Endothelial cell of umbilical vein (primary cell): ENCODE measurements at places on chromosomes 3 and 15. TPM values are rescaled to one million over a fixed set of nuclear protein-coding genes. Genes with fewer than 3 reads are reported as not detected.

GOLGA6L10 gene
- polyA plus RNA-seq = 0.73 and 1.2 TPM in 2 replicates

GRCh38 chr3:37075955-37076354 is 82.6 kb downstream of the MLH1 start:
- H3K27ac ChIP-seq = no peak overlapping the region
- H3K4me3 ChIP-seq = no peak overlapping the region
- no peaks in the 10 kb centered on the region for H3K27me3 ChIP-seq
- peaks cover 9% of the 10 kb centered on the region for H3K36me3 ChIP-seq
- no peak for DNase-seq

GRCh38 chr15:74311734-74312444 is 55.6 kb downstream of the CYP11A1 start:
- no peaks in the 10 kb centered on the region for H3K4me1 ChIP-seq
- H3K27ac ChIP-seq = no peak overlapping the region
- H3K36me3 ChIP-seq = no peaks in the 10 kb centered on the region
- H3K4me3 ChIP-seq = no peak overlapping the region
- peaks cover 13% of the 10 kb centered on the region for H3K27me3 ChIP-seq

DNA sequence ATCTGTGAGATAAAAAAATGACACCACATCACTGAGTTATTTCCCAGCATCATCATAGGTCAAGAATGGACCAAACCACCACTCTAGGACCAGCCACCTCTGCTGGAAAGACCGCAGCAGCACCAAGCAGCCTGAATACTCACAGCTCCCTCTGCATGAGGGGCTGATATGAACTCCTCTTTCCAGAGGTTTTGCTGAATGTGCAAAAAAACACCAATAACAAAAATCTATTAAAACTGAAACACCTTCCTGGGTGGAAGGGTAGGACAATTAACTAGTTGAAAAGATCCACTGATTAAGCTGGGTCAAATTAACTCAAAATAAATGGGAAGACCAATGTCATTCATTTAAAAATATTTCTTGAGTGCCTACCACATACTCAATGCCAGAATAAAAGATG is 28.9 kb upstream of the KCNMB3 start:
- no peaks in the 10 kb centered on the region for H3K36me3 ChIP-seq
- no peaks in the 10 kb centered on the region for H3K4me1 ChIP-seq
- H3K27me3 ChIP-seq = peaks cover 5% of the 10 kb centered on the region
- no peak overlapping the region for H3K27ac ChIP-seq

GRCh38 chr15:95096651-95097050 is 865.3 kb downstream of the MCTP2 start:
- no peaks in the 10 kb centered on the region for H3K36me3 ChIP-seq
- no peaks in the 10 kb centered on the region for H3K4me1 ChIP-seq
- H3K27me3 ChIP-seq = no peaks in the 10 kb centered on the region
- no peak overlapping the region for H3K4me3 ChIP-seq
- H3K27ac ChIP-seq = no peak overlapping the region

DNA sequence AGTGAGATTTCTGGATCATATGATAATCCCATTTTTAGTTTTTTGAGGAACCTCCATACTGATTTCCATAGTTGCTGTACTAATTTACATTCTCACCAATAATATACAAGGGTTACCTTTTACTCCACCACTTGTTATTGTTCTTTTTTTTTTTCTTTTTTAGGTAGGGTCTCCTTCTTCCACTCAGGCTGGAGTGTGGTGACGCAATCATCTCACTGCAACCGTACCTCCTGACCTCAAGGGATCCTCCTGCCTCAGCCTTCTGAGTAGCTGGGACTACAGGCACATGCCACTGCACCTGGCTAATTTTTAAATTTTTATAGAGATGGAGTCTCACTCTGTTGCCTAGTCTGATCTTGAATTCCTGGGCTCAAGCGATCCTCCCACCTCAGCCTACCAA is 24.4 kb upstream of the CNOT10 start:
- no peak overlapping the region for H3K4me3 ChIP-seq
- H3K27ac ChIP-seq = no peak overlapping the region
- H3K27me3 ChIP-seq = peaks cover 3% of the 10 kb centered on the region
- no peak for DNase-seq
- H3K36me3 ChIP-seq = no peaks in the 10 kb centered on the region
- no peaks in the 10 kb centered on the region for H3K4me1 ChIP-seq

DNA sequence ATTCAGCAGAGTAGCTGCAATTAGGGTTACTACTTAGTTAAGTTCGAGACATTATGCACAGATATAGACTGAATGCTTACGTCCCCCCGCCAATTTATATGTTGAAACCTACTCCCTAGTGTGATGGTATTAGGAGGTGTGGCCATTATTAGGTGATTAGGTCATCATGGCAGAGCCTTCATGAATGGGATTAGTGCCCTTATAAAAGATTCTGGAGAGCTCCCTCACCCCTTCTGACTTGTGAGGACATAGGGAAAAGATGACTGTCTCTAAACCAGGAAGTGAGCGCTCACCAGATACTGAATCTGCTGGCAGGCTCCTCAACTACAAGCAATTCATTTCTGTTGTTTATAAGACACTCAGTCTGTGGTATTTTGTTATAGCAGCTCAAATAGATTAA is 25.6 kb upstream of the TEX9 start:
- no peak overlapping the region for H3K27ac ChIP-seq
- DNase-seq = no peak
- peaks cover 6% of the 10 kb centered on the region for H3K27me3 ChIP-seq

DNA sequence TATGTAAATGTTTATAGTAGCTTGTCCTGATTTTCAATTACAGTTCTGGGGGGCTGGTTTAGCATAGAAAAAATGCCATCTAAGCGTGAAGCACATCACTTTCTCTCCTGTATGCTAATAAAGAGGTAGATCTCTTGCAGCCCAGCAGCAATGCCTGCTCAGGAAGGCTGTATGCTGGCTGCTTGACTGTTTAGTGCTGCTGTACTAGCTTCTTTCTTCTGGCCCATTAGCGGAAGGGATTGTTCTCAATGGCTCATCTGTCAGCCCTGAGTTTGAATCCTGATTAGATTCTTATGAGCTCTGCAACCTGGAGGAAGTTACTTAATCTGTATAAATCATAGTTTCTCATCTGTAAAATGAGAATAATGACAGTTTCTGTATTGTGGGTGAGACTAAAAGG is 478.9 kb downstream of the ERC2 start:
- H3K4me1 ChIP-seq = no peaks in the 10 kb centered on the region
- no peak for DNase-seq
- H3K27me3 ChIP-seq = no peaks in the 10 kb centered on the region
- no peaks in the 10 kb centered on the region for H3K36me3 ChIP-seq

ECT2 gene
- 7.2 and 10.3 TPM in 2 replicates for polyA plus RNA-seq

DNA sequence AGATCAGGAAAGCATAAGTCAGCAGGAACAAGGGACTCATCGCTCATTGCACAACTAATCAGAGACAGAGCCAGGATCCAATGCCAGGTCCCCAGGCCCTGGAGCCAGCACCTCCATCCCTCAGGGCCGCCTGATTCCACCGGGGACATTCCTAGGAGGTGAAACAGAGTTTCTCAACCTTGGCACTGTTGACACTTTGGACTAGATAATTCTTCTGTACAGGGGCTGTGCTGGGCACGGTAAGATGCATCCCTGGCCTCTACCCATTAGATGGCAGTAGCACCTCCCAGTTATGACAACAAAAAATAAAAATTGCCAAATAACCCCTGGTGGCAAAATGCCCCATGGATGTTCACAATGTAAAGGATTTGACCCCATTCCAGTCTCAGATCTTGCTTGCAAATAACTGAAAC is 127.7 kb downstream of the MTHFS start:
- no peaks in the 10 kb centered on the region for H3K4me1 ChIP-seq
- H3K27me3 ChIP-seq = no peaks in the 10 kb centered on the region
- DNase-seq = no peak
